ENCODE measurements at places on chromosomes 11 and 22.

GRCh38 chr11:12185914-12186313 lies 75.5 kb downstream of the MICAL2 start:
- DNase-seq: no peak

DNA sequence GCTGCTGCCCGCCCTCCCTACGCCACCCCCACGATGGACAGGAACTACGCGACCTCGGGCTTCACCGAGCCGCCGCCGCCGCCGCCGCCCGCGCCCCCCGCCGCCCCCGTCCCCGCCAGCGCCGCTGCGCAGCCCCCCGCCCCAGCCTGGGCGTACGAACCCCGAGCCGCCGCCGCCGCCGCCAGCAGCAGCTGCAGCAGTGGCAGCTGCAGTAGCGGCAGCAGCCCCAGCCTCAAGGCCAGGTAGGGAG lies 407 bp downstream of the QSER1 start:
- DNase-seq: no peak

DNA sequence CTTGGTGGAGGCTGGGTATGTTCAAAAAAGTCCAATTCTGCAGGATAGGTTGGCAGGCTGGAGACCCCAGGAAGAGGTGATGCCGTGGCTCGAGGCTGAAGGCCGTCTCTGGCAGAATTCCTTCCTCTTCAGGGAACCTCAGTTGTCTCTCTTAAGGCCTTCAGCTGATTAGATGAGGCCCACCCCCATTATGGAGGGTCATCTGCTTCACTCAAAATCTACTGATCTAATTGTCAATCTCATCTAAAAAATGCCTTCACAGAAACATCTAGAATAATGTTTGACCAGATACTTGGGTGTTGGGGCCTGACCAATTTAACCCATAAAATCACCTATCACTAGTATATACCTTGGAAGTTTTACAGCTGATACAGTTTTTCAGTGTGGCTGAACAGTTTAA lies 27.4 kb upstream of the GSTP1 start:
- DNase-seq: no peak

GRCh38 chr22:37633089-37633624 lies 6.3 kb upstream of the SH3BP1 start:
- DNase-seq: peak; percentile 39

GRCh38 chr11:119816660-119817059 lies 87.7 kb upstream of the NECTIN1 start:
- DNase-seq: no peak

GRCh38 chr11:27934830-27935145 lies 173.2 kb downstream of the KIF18A start:
- DNase-seq: no peak

DNA sequence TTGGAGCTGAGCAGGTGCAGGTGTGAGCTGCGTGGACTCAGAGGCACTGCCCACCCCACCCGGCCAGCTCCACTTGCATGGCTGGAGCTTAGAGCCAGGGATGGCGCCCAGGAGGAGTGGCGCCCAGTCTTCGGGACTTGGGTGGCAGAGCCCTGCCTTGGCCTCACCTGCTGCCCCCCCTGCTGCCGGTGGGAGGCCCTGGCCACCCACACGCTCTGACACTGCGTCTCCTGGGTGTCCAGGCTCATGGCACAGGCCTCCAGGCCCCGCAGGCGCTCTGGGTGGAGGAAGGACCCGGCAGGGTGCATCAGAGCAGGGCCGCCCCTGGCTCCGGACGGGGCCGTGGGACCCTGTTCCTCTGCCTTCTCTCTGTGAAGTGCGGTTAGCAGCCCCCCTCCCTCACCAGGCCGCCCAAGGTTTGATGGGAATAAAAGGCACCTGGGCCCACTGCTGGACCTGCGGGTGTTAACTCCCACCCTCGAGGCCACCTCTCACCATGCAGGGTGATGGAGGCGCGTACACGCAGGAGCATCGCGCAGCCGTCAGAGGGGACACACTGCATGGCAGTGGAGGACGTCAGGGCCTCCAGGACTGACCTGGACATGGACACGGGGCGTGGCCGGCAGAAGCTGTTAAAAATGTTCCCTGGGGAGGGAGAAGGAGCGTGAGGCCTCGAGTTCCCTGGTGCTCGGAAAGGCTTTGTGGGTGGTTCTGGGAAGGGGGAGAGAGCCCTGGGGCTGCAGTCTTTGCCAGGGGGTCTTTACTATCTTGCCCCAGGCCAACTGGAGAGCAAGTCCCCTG lies 11.8 kb downstream of the IL17REL start:
- DNase-seq: no peak

DNA sequence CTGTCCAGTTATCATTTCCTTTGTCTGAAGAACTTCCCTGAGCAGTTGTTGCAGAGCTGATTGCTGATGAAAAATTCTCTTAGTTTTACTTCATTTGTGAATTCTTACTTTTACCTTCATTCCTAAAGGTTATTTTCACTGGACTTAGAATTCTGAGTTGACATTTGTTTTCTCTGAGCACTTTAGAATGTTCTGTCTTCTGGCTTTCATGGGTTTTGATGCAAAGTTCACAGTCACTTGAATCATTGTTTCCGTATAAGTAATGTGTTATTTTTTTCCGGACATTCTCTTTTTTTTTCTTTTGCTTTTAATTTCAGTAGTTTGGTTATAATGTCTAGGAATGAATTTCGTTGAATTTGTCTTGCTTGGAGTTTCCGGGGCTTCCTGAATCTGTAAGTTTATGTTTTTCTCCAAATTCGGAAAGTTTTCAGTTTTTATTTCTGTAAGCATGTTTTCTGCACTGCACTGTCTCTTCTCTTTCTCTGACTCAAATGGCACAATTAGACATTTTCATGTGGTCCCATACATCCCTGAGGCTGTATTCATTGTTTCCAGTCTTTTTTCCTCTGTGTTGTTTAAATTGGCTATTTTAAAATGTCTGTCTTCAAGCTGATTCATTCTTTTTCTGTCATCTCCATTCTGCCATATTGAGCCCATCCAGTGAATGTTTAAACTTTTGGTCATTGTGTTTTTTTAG lies 68.5 kb upstream of the NARS2 start:
- no peak for DNase-seq

- no peak for DNase-seq
These were observed 221.9 kb upstream of the TBCEL start for GRCh38 chr11:120801801-120802689.

DNA sequence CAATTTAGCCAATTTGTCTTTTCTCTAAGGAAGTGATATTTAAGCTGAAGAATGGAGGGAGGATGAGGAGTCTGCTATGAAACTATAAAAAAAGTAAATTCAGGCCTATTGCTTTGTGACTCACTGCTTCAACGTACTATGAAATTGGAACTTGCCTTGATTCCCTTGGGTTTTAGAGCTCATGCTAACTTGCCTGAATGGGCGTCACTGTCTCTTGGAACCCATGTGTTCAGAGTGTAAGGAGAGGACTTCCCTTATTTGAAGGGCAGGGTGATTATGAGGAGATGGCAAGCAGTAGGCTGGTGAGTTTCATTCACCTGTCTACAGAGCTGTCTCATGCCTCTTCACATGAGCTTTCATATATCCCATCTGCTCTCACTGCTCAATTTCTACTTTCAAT lies 28.7 kb upstream of the WT1 start:
- no peak for DNase-seq

DNA sequence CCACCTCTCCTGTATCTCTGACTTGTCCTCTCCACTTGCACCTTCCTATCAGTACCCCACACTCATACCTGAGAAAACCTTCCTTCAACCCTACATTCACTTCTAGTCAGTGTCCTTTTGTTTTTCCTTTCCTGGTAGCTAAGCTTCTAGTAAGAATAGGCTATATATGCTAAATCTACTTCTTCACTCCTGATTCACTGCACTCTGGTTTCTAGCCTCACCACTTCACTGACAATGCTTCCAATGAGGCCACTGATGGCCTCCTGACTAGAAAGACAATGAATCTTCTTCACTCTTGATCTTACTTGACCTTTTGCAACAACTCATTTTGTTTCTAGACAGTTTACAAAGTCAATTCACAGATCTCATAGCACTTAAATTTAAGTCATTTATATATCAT lies 52.0 kb downstream of the RELT start:
- DNase-seq: no peak

- no peak for DNase-seq
These were observed 51.7 kb downstream of the HSD17B12 start for GRCh38 chr11:43732225-43732624.

- DNase-seq: no peak
These were observed 72.8 kb upstream of the KCNQ1OT1 start for GRCh38 chr11:2772544-2773031.

- no peak for DNase-seq
These were observed 13.1 kb downstream of the MRGPRG start for GRCh38 chr11:3205261-3206155.

GRCh38 chr11:121368364-121369240 lies 76.0 kb downstream of the SC5D start:
- no peak for DNase-seq

DNA sequence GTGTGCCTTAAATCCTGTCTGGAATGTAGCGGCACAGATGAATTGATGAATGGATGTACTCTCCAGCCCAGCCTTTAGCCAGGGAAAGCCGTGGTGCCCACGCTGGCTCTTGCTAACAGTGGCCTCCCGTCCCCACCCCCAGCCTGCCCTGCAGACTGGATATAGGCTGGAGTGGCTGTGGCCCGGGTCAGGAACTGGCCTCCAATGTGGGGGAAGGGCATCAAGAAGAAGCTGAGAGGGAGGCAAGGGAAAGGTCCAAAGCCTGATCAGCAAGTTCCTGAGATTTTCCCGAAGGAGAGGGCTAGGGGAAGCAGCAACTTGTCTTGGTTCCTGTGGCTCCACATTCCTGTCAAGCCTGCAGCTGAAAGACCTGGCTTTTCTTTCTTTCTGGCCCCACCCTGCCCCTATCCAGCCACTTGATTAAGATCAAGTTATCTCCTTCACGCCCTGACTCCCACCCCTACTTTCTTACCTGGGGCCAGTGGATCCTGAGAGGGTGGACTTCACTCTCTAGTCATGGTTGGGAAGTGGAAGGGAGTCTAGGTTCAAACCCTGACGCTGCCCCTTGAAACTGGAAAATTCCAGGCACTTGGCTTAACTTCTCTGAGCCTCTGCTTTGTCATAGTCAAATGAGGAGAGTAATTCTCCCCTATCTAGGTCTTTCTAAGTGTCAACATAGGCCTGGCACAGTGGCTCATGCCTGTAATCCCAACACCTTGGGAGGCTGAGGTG lies 11.0 kb upstream of the MICALL1 start:
- DNase-seq: no peak

- no peak for DNase-seq
These were observed 57.5 kb downstream of the PAK1 start for GRCh38 chr11:77416357-77416756.

DNA sequence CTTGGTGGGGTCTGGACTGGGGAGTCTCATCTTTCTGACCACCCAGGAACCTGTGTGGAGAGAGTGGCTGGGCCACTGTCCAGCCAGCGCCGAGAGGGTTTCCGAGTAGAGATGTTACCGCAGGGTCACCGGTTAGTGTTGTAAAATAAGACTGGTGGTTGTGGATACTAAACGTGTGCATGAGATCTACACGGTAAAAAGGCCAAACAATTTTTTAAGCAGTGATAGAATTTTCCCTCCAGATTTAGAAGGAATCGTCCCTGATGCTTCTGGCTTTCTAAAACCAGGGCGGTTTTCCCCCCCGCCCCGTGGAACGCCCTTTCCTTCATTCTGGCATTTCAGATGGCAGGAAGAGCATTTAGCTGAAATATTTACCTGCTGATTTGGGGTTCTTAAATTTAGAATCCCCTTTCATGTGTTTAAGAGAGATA lies 72.6 kb upstream of the PPARA start:
- no peak for DNase-seq

- DNase-seq: no peak
These were observed 13.2 kb upstream of the HDHD5 start for GRCh38 chr22:17172029-17172833.

GRCh38 chr11:15875943-15876342 lies 480.4 kb downstream of the SOX6 start:
- DNase-seq: no peak

- no peak for DNase-seq
These were observed 105.0 kb downstream of the FAT3 start for GRCh38 chr11:92329646-92330045.

DNA sequence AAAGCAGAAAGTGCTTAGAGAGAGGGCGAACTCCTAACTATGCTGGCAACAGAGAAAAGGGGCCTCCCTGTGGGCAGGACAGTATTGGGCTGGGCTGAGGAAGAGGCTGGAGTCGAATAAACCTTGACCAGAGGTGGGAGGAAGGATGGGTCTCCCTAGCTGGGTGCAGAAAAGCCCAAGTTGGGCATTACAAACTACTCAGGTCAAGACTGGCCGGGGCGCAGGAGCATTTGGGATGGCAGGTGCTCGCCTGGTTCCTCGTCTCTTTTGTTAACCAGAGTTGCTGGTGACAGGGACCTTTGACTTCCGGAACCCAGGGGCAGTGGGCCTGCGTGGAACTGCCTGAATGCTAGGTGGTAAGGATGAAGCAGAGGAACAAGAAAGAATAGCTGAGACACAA lies 80.3 kb upstream of the SHISAL1 start:
- no peak for DNase-seq

- no peak for DNase-seq
These were observed 49.0 kb downstream of the RPUSD4 start for GRCh38 chr11:126162306-126163030.

GRCh38 chr11:45563810-45564209 lies 101.6 kb downstream of the CHST1 start:
- no peak for DNase-seq

GRCh38 chr11:75479597-75480145 lies 46.1 kb downstream of the GDPD5 start:
- DNase-seq: no peak

DNA sequence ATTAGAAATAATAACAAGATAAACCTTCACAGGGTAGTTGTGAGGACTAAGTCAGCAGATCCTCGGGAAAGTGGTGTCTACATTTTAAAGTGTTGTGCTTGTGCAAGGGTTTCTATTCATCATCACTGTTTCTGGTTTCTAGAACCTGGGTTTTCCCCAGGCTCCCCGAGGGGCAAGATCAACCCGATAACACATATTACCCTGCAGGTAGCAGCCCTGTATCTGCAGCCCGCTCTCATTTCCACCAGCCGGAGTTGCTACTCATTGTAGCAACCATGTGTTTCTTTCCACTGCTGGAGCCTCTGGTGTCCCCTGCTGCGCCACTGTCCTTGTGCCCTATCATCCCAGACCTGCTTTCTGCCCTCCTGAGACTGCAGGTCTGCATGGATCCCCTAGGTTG lies 67.0 kb downstream of the MIAT start:
- DNase-seq: no peak
